ENCODE measurements at places on chromosomes 3 and 15.

DNA sequence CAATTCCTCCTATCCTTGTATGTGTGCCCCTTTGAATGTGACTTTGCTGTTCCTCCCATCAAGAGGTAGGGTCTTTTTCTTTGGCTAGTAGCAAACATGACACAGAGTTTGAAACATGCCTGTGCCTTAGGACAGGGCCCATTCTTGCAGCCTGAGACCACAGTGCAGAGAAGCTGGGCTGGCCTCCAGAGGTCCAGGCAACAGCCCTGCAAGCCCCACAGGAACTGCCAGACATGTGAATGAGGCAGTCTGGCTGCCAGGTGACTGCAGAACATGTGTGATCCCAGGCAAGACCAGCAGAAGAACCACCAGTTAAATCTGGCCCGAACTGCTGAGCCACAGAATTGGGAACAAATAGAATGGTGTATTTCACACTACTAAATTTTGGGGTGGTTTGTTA, 1.2 kb upstream of the HGD start:
- no peak for DNase-seq

- no peak for DNase-seq
Measured at GRCh38 chr3:135991621-135992020, 26.1 kb downstream of the PPP2R3A start.

- no peak for DNase-seq
Measured at GRCh38 chr3:194988495-194989165, 282.3 kb downstream of the XXYLT1 start.

- no peak for DNase-seq
Measured at GRCh38 chr3:16302082-16302631, 37.1 kb downstream of the OXNAD1 start.

DNA sequence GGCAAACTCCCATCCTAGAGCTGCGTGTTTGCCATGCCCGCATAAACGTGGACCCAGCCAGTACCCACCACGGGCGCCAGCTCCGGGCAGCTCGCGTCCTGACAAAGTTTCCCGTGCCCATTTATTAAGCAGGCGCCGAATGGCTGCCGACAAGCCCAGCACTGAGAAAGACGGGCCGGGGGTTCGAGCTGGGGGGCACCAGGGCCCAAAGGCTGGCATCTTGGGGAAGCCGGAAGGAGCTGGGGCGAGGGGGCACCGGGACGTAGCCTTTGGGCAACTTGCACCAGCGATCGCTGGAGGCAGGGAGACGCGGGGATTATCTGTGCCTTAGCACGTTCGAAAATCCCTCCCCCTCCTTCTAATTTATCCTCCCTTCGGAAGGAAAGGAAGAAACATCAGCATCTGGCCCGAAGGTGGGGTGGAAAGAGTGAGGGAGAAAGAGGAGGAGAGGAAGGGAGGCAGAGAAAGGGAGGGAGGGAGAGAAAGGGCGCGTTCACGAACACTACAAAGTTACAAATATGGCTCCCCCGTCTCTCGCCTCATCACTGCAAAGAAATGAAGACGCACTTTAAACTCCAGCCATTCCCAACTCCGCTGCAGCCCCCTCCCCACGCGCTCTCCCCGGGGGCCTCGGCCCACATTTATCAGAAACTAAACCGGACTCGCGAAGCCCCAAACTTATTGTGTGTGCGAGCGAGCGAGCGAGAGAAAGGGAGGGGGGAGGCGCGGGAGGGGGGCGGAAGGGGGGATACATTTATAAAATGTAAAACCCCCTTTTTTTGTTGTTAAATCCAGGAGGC, 1.0 kb downstream of the ANP32A start:
- peak; percentile 45 for DNase-seq

DNA sequence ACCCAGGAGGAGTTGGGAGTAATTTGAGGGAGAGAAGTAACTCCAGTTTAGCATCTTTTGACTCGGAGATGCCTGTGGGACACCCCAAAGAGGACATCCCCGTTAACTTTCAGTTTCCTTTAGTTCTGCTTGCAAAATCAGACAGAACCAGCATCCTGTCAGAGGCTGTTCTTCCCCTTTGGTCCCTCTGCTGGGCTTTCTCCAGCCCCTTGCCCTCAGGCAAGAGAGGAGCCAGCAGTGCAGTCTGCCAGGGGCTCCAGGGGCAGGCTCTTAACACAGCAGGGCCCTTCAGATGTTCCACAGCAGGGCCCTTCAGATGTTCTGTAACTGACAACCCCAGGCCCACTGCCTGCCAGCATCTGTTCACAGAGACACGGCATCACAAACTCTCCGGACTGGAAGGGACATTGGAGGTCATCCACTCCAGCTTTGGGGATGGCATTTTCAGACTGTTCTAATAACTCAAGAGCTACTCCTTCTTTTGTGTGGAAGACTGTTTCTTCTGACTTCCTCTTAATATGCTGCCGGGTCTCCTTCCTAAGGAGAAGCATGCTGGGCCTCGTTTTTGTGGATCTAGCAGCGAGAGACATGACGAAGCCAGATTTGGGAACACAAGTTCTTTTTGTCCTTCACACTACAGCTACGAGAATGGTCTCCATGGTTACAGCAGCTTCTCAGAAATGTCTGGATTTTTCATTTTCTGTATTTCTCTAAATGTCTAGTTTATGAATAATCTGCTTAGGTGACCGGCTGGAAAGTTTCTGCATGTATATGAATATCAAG, 51.9 kb downstream of the KY start:
- no peak for DNase-seq

DNA sequence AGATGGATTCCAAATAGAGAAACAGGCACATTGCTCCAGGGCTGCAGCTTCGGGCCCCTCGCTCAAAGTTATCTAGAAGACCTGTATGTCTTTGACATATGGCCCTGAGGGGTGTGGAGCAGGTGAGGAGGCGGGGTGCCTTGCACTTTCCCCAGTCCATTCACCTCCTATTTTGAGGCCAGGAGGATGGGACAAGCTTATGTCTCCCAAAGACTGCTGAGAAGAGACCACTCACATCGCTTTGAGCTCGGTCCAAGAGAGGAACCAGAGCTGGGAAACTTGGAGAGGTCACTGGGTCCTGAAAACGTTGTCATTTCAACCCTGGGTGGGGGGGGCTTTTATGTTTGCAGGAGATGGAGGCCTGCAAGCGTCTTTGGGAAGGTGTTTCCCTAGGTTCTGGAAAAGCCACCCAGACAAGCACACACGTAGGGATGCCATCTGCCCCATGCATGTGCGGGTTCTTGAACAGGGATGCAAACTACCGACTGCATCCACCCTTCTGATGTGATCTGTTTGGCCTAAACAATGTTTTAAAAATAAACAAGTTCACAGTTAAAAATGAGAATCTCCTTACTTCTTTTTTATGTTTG, 33.7 kb upstream of the SYNM start:
- DNase-seq, result no peak

GRCh38 chr3:121758727-121759450, 9.3 kb upstream of the GOLGB1 start:
- no peak for DNase-seq

GRCh38 chr3:89025185-89025584, 82.2 kb upstream of the EPHA3 start:
- no peak for DNase-seq

DNA sequence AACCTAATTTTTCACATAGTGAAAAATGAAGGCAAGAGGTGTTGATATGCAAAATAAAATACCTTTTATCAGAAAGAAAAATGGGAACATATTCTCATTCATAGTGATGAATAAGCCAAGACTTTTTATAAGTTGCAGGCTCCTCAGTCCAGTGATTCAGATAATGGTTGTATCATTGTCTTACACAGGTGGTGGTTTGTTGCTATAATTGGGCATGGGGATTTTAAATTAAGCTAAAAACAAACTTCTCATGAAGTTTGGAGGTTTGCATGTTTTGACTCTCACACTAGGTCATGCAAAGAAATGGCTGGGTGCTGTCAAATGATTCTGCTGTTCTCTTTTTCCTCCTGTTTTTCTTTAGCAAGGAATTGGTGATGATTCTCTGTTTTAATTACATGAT, 60.8 kb upstream of the SKIL start:
- peak; percentile 30 for DNase-seq

DNA sequence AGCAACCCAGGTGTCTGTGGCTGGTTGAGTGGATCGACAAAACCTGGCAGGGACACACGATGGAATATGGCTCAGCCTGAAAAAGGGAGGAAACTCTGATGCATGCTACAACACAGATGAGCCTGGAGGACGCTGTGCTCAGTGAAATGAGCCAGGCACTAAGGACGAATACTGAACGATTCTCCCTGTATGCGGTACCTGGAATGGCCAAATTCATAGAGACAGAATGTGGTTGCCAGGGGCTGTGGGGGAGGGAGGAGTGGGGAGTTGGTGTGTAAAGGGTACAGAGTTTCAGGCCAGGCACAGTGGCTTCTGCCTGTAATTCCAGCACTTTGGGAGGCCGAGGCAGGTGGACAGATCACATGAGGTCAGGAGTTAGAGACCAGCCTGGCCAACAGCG, 35.1 kb downstream of the PCSK6 start:
- DNase-seq, result no peak

- DNase-seq, result peak; percentile 56
Measured at GRCh38 chr3:58307639-58308215, 1.4 kb downstream of the HTD2 start.

DNA sequence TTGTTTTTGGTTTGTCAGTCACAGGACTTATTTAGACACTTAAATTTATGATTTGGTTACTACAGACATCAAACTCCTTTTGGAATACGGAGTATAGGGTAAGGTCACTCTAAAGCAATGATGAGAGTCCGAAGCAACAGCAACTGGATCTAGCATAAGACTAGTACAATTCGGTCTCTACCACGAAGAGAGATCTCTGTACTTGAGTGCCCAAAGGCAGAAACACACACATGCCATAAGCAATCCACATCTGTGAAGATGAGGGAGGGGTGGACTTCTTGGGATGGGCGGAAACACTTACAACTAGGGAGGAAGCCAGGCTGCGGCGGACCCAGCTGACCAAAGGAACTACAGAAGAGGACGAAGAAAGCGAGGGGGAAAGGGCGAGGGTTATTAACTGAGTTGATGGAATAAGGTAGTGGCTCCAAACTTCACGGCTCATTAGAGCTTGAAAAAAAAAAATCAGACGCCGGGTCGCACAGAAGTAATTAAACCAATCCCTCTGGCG, 595 bp downstream of the DPH6 start:
- peak; percentile 7 for DNase-seq

GRCh38 chr3:149493315-149494021, 19.0 kb downstream of the TM4SF4 start:
- no peak for DNase-seq

DNA sequence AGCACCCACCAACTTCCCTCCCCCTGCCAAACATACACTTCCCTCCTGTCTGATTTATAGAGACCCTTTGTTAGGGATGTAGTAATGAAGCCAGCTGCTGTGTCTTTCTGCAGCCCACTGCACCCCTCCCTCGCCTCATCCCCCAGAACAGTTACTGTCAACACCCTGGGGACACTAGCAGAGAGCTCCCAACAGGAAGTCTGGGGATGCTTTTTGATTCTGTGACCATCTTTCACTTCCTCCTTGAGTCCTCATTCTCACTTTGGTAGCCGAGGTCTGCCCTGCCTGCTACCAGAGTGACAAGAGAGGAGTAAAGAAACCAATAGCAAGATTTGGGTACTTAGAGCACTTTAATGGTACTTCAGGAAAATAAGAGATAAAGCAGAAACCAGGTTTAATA, 201.6 kb downstream of the SATB1 start:
- peak; percentile 39 for DNase-seq

DNA sequence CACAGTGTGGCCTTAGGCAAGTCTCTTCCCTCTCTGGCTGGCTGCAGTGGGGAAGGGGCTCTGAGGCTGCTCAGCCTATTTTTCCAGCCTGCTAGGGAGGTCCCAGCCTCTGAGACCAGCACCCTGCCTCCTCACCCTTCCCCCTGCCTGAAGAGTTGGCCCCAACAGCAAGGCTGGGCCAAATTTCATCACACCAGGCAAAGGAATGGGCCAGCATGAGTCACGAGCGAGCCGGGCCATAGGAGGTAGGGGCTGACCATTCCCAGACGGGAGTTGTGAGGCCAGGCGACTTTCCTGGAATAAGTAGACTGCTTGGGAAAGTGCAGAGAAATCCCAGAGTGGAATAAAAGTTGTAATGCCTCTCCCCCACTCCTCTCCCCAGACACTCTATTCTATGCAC, 5.7 kb upstream of the FBLN2 start:
- no peak for DNase-seq

- no peak for DNase-seq
Measured at GRCh38 chr3:41369838-41370237, 170.5 kb downstream of the CTNNB1 start.

DNA sequence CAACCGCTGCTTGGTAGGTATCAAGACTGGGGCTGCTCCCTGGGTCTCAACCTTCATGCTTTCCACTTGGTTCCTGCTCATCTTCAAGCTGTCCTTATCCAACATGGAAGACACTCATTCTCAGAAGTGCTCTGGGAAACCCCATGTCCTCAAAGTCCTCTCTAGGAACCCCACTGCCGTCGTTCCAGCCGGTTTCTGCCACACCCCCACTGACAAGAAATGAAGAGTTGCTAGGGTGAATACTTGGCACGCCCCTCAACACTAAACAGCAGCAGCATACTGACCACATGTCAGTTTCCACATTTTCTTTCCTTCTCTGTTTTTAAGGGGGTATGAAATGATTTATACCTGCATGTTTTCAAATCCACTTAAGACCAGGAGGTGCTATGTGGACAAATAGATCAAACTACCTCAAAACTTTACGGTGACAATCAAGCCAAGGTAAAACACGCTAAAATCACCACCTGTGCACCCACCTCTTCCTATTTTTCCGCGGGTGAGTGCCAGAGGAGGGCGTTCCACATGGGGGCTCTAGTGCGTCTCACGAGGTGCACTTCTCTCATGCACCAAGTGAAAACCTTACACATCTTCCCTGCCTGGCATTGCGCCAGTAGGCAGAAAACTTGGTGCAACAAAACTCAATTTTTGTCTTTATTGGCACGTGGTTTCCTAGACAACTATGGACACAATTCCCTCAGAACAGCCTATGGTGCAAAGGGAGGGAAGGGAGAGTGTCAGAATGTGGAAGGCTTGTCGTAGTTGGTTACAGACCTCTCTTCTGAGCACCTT, 125.1 kb downstream of the TJP1 start:
- DNase-seq, result no peak

DNA sequence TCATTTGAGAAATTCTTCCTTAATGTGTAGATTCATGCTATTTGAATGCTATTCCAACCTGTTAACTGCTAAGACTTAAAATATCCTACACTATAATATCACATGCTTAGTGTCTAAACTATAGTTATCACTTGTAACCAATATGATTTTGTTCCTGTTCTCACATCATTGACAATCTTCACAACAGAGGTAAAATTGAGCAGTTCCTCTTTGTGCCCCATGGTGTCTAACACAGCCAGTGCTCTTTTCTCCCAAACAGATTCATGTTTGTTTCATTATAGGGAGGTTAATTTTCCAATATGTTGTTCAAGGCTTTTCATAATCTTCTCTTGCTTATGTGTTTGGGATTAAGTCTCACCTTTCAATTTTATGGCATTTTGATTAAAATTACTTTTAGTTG, 591.1 kb downstream of the ZPLD1 start:
- no peak for DNase-seq

- no peak for DNase-seq
Measured at GRCh38 chr15:44694416-44694815, 16.7 kb downstream of the PATL2 start.

- DNase-seq, result no peak
Measured at GRCh38 chr3:14256046-14256445, 77.4 kb downstream of the LSM3 start.
